ENCODE measurements at places on chromosomes 16 and 17.

- DNase-seq: no peak
Measured at GRCh38 chr17:59829217-59830006, 63.3 kb downstream of the TUBD1 start.

DNA sequence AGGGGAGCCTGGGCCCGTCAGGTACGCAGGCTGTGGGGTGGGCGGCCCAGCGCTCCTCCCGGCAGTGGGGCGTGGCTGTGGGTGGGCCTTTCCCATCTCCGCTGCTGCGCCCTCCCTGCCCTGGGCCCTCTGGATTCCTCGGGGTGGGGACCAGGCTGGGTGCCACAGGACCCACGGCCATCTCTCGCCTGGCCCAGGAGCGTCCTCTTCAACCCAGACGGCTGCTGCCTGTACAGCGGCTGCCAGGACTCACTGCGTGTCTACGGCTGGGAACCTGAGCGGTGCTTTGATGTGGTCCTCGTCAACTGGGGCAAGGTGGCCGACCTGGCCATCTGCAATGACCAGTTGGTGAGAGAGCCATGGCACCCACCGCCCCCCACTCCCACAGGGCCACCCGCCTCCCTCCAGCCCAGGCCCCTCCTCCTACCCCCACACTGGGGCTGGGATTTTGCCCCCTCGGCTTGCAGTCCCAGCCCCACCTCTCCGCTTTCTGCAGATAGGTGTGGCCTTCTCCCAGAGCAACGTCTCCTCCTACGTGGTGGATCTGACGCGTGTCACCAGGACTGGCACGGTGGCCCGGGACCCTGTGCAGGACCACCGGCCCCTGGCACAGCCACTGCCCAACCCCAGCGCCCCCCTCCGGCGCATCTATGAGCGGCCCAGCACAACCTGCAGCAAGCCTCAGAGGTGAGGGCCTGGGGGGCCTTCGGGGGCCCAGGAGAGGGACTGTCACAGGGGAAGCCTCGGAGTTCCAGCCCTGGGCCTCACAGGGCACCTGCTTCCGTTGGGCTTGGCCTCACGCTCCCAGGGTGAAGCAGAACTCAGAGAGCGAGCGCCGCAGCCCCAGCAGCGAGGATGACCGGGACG lies 17.2 kb downstream of the KATNB1 start:
- no peak for DNase-seq

- no peak for DNase-seq
Measured at GRCh38 chr16:75742424-75743047, 16.2 kb upstream of the CPHXL start.

GRCh38 chr16:86910161-86910769 lies 331.9 kb downstream of the FOXL1 start:
- DNase-seq: no peak

- DNase-seq: no peak
Measured at GRCh38 chr17:66508896-66509844, 206.8 kb downstream of the PRKCA start.

DNA sequence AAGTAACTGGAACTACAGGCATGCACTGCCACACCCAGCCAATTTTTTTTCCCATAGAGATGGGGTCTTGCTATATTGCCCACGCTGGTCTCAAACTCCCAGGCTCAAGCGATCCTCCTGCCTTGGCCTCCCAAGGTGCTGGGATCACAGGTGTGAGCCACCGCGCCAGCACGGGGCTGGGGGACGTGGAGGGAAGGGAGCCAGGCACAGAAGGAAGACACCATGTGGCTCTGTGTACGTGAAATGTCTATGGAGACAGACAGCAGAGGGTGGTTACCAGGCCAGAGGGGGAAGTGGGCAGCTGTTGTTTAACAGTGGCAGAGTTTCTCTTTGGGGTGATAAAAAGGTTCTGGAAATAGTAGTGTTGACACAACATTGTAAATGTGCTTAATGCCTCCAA lies 4.6 kb upstream of the PIEZO1 start:
- no peak for DNase-seq
